ENCODE measurements at places on chromosomes 2 and 18. TPM values are rescaled to one million over a fixed set of nuclear protein-coding genes. Genes with fewer than 3 reads are reported as not detected.

The ALK gene
- total RNA-seq = not detected

The IL1R1 gene
- total RNA-seq = 506 TPM

The KIAA2012 gene
- not detected for total RNA-seq

The SP140L gene
- total RNA-seq = 7.1 TPM

The RTKN gene
- total RNA-seq = 13.9 TPM

The CCDC148 gene
- total RNA-seq = not detected

The PSTPIP2 gene
- total RNA-seq = 2.4 TPM

The TMEM169 gene
- total RNA-seq = not detected

The TRIM54 gene
- total RNA-seq = not detected

The ERBB4 gene
- not detected for total RNA-seq

The KLHL29 gene
- total RNA-seq = 3.5 TPM

The FAM124B gene
- total RNA-seq = 0.39 TPM

The GAD1 gene
- not detected for total RNA-seq
